ENCODE measurements at places on chromosomes 2 and 18. TPM values are rescaled to one million over a fixed set of nuclear protein-coding genes. Genes with fewer than 3 reads are reported as not detected.

- peak overlapping the region; percentile 80 for H3K27ac ChIP-seq
- DNase-seq, result no peak
- H3K4me3 ChIP-seq, result peak overlapping the region; percentile 95
- H3K27me3 ChIP-seq, result no peaks in the 10 kb centered on the region
Observed at GRCh38 chr2:32008805-32009515, 1.8 kb downstream of the MEMO1 start.

Gene CDCA7
- total RNA-seq, result 4.9 TPM

DNA sequence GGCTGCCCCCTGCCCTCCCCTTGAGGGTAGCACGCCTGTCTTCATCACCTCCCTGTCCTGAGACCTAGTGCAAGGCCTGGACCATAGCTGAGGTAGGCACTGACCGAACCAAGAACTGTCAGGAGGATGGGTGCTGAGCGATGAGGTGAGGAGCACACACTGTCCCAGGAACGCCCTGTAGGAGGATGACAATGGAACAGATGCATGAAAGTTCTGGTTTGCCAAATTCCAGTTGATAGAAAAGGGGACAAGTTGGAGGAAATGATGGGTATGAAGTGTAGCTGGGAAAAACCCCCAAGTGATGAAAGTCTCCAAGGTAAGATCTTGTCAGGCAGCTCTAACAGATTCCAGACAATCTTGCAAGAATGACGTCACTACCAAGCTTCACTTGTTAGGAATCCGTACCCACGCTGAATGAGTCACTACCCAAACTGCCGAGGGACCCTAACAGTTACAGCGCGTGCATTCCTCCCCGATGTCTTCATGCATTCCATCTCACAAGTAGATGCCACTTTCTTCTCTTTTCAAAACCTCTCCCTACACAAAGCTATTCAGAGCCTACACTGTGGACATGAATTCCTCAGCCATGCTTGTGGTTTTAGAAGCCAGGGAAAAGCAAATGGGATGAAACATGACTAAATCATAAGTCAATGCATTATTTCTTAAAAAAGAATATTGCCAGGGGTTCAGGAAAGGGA is 27.6 kb downstream of the MRPL33 start:
- DNase-seq, result peak; percentile 86
- peaks cover 42% of the 10 kb centered on the region for H3K4me1 ChIP-seq
- no peaks in the 10 kb centered on the region for H3K27me3 ChIP-seq
- peak overlapping the region; percentile 24 for H3K4me3 ChIP-seq
- peak overlapping the region; percentile 95 for H3K27ac ChIP-seq

Gene CD207
- 0.27 TPM for total RNA-seq

- H3K36me3 ChIP-seq, result no peaks in the 10 kb centered on the region
- H3K27me3 ChIP-seq, result no peaks in the 10 kb centered on the region
- H3K27ac ChIP-seq, result no peak overlapping the region
- no peak overlapping the region for H3K4me3 ChIP-seq
Observed at GRCh38 chr2:241571821-241572620, 13.5 kb downstream of the BOK start.

Gene GAD1
- 5.5 TPM for total RNA-seq

- H3K36me3 ChIP-seq, result no peaks in the 10 kb centered on the region
- peak overlapping the region; percentile 64 for H3K4me3 ChIP-seq
- no peak for DNase-seq
- H3K4me1 ChIP-seq, result peaks cover 10% of the 10 kb centered on the region
Observed at GRCh38 chr18:59272221-59272888, 899 bp downstream of the RAX start.

Gene PAIP2B
- total RNA-seq, result 4.7 TPM

Gene OTOS
- total RNA-seq, result not detected

Gene HOXD13
- total RNA-seq, result not detected

- no peaks in the 10 kb centered on the region for H3K27me3 ChIP-seq
- no peak overlapping the region for H3K27ac ChIP-seq
- no peak for DNase-seq
- no peak overlapping the region for H3K4me3 ChIP-seq
- H3K4me1 ChIP-seq, result no peaks in the 10 kb centered on the region
- no peaks in the 10 kb centered on the region for H3K36me3 ChIP-seq
Observed at GRCh38 chr18:32582455-32582854, 111.8 kb upstream of the GAREM1 start.

- peaks cover 3% of the 10 kb centered on the region for H3K4me1 ChIP-seq
- H3K27me3 ChIP-seq, result no peaks in the 10 kb centered on the region
- no peak overlapping the region for H3K4me3 ChIP-seq
- H3K36me3 ChIP-seq, result no peaks in the 10 kb centered on the region
- H3K27ac ChIP-seq, result no peak overlapping the region
Observed at GRCh38 chr2:162342321-162342720, 1.6 kb upstream of the GCA start.

Gene BMPR2
- total RNA-seq, result 111 TPM

Gene ANKRD30BL
- not detected for total RNA-seq

DNA sequence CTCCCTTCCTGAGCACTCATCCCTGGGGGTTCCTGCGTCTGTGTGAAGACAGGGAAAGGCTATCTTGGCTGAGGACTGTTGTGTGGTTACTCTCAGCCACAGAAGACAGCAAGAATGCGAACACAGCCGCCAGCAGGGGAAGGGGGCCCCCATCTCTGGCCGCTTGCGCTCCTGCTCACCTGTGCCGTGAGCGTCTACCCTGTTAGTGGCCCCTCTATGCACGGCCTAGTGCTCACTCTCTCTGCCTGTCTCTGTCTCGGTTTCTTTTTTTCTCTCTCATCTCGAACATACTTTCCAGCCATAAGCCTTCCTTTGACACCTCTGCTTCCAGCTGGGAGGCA is 206.7 kb upstream of the APCDD1 start:
- no peak for DNase-seq
- H3K27ac ChIP-seq, result no peak overlapping the region
- H3K4me3 ChIP-seq, result no peak overlapping the region
- H3K4me1 ChIP-seq, result no peaks in the 10 kb centered on the region
- H3K27me3 ChIP-seq, result no peaks in the 10 kb centered on the region
- H3K36me3 ChIP-seq, result no peaks in the 10 kb centered on the region

Gene ETAA1
- total RNA-seq, result 19.2 TPM

Gene SOX11
- not detected for total RNA-seq

- H3K36me3 ChIP-seq, result no peaks in the 10 kb centered on the region
- H3K27me3 ChIP-seq, result no peaks in the 10 kb centered on the region
- H3K4me1 ChIP-seq, result no peaks in the 10 kb centered on the region
- no peak overlapping the region for H3K4me3 ChIP-seq
- DNase-seq, result no peak
Observed at GRCh38 chr2:80858965-80859364, 554.4 kb upstream of the LRRTM1 start.

DNA sequence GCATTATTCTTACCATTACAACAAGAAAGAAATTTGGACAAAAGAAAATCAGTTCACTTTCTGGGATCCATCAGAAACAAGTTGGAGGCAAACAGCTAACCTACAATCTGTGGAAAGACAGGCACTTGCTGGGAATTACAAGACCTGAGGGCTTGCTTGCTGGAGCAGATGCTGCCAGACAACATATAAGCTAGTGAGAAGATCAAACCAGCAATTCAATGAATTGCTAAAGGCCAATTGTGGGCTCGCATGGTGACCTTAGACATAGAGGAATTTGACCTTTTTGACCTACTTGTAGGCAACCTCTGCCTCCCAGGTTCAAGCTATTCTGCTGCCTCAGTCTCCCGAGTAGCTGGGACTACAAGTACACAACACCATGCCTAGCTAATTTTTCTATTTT is 921.2 kb upstream of the CNTNAP5 start:
- no peaks in the 10 kb centered on the region for H3K36me3 ChIP-seq
- no peaks in the 10 kb centered on the region for H3K4me1 ChIP-seq
- no peak overlapping the region for H3K4me3 ChIP-seq
- no peaks in the 10 kb centered on the region for H3K27me3 ChIP-seq
- H3K27ac ChIP-seq, result no peak overlapping the region

GRCh38 chr2:42905341-42906110 is 113.1 kb upstream of the HAAO start:
- H3K4me1 ChIP-seq, result peaks cover 96% of the 10 kb centered on the region
- H3K27me3 ChIP-seq, result no peaks in the 10 kb centered on the region
- peak overlapping the region; percentile 93 for H3K27ac ChIP-seq
- no peak overlapping the region for H3K4me3 ChIP-seq
- H3K36me3 ChIP-seq, result no peaks in the 10 kb centered on the region

GRCh38 chr2:113061896-113062770 is 3.1 kb downstream of the IL36RN start:
- no peaks in the 10 kb centered on the region for H3K4me1 ChIP-seq
- no peak for DNase-seq

GRCh38 chr2:131115752-131116151 is 10.6 kb downstream of the PLEKHB2 start:
- H3K4me1 ChIP-seq, result peaks cover 13% of the 10 kb centered on the region
- H3K36me3 ChIP-seq, result peaks cover 4% of the 10 kb centered on the region
- H3K4me3 ChIP-seq, result no peak overlapping the region
- DNase-seq, result no peak
- no peaks in the 10 kb centered on the region for H3K27me3 ChIP-seq

Gene IL1B
- 4.0 TPM for total RNA-seq

DNA sequence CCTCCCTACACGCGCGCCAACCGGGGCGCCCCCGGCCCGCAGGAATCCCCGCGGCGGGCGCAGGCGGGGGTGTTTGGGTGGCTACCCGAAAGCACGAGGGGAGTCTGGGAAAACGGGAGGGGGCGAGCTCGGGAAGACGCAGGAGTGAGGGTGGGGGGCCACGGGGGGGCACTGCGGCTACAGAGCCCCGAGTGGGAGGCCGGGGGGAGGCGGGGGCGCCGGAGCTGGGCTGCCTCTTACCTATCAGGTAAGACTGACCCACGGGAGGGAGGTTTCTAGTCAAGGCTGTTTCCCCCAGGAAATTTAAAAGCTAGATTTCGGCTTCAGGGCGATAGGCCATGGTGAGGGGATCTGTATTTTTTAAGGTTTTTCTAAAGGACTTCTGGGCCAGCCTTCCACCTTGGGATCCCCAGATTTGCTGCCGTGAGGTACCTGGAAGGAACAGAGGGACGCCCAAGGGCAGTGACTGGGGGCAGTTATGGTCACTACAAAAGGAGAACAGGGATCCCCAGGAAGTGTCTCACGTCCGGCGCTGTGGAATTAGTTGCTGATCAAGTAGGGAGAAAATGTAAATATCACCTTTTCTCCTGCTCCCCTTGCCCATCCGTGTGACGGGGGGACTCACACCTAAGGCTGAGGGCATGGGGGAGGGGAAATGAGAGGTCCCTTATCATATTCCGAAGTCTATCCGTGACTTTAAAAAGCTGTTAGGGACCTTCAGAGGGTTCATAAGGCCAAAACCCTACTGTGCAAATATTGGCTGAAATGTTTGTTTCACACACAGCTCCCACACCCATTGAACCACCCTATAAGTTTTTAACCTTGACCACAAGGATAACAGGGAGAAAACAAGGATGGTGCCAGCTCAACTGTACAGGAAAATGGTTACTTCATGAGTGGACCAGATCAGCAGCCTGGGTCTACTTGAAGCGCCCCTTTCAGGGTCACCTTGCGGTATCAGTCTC is 638 bp upstream of the IRS1 start:
- H3K4me1 ChIP-seq, result peaks cover 37% of the 10 kb centered on the region
- H3K27me3 ChIP-seq, result no peaks in the 10 kb centered on the region
- no peak for DNase-seq
- peak overlapping the region; percentile 97 for H3K4me3 ChIP-seq
- H3K36me3 ChIP-seq, result no peaks in the 10 kb centered on the region

- no peaks in the 10 kb centered on the region for H3K4me1 ChIP-seq
- H3K27me3 ChIP-seq, result no peaks in the 10 kb centered on the region
- no peak overlapping the region for H3K4me3 ChIP-seq
- H3K36me3 ChIP-seq, result no peaks in the 10 kb centered on the region
Observed at GRCh38 chr2:58899692-58900091, 658.6 kb upstream of the FANCL start.

Gene KCNF1
- total RNA-seq, result not detected
